ENCODE measurements at places on chromosomes 12 and 14.

- no peak for DNase-seq
These were observed 133.3 kb downstream of the MON2 start for GRCh38 chr12:62599854-62600437.

DNA sequence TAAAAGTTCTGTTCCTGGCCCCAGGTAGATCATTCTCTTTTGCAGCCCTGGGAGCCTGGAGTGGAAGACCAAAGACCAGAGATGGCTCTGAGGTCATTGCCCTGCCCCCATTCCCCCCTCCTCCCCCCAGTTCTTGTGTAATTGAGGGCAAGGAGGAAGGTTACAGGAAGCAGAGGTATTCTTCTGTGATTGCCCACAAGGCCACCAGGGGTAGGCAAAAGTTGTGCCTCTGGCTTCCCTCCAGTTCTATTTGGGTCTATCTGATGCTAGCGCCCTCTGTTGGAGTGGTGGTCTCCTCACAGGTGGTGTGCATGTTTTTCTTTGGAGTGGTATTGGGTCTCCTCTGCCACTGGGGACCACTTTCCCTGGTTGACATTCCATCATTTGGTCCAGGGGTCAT is 41.2 kb upstream of the CRY1 start:
- DNase-seq: no peak

DNA sequence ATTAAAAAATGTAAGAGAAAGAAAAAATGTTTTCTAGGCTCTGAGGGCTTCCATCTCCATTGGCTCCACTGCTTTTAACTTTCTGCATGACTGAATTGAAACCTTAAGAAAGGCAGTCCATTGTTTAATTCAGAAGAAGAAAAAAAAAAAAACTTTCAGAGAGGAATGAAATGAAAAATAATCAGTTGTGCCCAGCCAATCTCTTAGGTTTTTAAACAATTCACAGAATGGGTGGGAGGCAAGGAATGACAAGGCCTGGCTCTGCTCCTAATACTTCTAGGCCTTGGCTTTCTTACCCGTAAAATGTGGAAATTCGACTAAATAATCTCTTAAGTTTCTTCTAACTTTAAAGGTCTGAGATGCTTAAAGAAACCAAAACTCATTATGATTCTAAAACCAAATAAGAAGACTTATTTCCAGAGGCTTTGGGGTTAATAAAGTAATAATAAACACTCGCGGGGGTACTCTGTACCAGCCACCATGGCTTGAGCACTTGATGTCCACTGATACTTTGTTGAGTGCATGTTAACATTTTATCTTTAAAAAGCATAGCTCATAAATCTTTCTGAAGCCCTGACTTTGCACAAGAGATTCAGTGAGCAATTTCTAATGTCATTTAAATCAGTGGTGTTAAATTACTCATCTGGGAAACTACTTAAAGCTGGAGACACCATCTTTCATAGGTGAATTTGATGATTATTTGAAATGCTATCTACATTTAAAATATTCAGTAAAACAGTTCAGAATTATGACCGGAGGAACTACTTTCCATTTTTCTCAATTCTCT is 49.6 kb downstream of the STON2 start:
- DNase-seq: no peak

DNA sequence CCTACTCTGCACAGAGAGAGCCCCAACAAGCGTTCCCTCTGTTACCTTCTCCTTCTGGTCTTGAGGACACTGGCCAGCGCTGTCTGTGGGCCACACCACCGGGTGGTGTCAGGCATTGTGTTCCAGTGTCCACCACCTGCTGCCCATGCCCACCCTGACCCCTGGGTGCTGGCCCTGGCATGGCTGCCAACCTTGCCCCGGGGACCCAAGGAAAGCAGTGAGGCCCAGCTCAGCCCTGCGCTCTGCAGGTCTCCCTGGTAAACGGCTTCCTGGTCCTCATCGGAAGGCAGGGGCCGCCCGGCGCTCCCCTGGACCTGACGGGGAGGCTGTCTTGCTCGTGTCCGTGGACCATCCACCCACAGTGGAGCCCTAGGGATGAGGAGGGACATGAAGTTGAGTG is 21.8 kb upstream of the MEG3 start:
- no peak for DNase-seq

GRCh38 chr14:60618241-60618640 is 31.0 kb downstream of the SIX1 start:
- no peak for DNase-seq

GRCh38 chr12:54216797-54217661 is 28.2 kb upstream of the SMUG1 start:
- DNase-seq: peak; percentile 85

DNA sequence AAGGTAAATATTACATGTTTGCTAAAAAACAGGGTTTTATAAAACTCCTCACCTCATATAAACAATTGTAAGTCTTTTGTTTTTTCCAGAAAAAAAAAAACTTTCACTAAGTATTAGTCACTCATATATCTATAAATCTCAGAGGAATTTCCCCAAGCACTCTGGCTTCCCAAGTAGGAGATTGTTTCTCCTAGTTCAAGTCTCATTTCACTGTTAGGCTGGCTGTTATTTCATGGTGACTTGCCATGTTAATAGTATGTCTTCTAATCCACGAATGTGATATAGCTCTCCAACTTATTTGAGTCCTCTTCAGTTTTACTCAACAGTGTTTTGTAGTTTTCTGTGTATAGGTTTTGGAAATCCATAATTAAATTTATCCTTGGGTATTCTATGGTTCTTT is 61.6 kb downstream of the CAPZA3 start:
- DNase-seq: no peak

DNA sequence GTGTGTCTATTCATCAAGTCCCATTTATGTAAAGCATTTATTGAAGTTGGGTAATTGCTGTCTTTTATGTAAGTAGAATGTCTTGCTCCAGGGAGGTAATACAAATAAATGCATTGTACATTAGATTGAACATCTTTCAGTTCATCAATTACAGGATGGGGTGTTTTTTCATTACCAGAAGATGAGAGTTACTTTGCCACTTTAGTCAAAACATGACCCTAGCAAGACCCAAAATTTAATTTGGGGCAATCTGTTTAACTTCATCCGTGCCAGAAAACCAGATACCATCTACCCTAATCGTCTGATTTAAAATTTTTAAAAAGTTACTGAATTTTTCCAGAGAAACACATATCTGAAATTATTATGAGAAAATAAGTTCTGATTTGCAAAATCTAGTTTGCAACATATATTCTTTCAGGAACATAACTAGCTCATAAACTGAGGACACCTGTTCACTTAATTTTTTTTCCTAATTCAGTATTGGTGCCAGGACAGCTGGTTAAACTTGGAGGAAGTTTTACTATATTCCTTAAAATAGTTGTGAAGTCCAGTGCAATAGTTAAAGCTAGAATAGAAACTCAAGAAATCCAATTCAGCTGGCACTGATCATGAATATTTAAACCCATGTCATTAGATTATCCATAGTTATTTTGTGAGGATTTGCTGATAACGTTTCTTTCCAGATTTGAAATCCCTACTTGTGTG is 114.5 kb downstream of the SRGAP1 start:
- no peak for DNase-seq

GRCh38 chr14:24954037-24954699 is 95.8 kb downstream of the STXBP6 start:
- DNase-seq: no peak

GRCh38 chr14:100578552-100578951 is 8.7 kb downstream of the BEGAIN start:
- DNase-seq: no peak

DNA sequence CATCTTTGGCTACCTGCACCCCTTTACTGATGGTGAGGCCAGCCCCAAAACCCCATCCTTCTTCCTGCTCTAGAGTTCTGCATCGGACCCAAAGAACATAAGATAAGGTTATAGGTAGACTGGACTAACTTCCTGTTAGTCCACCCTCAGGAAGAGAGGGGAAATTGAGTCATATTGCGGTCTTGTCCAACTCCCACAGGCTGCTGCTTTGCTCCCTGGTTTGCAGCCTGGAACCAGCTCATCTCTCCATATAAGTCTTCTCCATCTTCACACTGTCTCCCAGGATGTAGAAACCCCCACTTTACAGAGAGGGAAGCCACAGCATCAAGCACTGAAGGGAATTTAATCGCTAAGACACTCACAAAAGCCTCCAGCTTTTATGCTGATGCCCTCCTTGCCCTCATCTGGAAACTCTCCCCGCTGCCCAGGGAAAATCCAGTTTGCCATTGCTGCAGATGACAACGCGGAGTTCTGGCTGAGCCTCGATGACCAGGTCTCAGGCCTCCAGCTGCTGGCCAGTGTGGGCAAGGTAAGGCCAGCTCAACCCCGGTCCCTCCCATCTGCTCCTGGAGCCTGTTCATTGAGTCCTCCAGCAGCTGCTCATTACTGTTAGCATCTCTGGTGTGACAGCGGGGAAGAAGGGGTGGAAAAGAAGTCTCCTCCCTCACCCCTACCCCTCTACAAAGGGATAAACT is 85.3 kb downstream of the B4GALNT3 start:
- DNase-seq: no peak

- DNase-seq: no peak
These were observed 602.1 kb upstream of the TMEM132C start for GRCh38 chr12:127664901-127665300.

DNA sequence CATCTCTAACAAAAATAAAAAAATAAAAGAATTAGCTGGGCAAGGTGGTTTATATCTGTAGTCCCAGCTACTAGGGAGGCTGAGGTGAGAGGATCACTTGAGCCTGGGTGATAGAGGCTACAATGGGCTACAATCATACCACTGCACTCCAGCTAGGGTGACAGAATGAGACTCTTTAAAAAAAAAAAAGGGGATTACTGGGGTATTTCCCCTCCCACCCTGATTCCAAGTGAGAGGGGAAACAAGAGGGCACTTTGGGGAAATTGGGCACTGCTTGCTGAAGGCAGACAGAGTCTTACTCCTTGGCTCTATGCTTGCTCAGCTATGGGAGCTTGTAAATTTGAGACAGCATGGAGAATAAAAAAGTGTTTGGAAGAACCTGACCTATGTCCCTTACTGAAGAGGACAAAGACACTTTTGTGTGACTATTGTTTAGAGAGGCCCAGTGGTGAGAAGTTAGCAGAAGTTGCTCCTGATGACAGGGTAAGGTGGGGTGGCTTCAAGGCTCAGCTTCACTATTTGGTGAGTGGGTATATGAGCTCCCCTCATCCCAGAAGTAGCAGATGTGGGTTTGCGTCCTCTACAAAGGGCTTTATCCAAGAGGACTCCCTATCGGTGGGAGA is 44.0 kb downstream of the KLRG1 start:
- no peak for DNase-seq

DNA sequence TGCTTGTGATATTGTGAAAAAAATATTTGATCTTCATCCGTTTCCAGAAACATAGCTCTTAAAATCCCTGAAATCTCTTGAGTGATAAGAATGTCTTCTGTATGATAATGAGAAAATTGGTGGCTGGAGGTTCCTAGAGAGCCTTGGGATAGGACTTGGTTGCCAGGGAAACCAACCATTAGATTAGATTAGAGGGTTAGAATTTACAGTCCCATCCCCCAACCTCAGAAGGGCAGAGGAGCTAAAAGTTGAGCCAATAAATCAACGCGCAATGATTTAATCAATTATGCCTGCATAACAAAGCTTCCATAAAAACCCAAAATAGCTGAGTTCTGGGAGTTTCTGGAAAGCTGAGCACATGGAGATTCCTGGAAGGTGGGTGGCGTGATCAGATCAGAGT is 10.6 kb downstream of the SEL1L start:
- no peak for DNase-seq

DNA sequence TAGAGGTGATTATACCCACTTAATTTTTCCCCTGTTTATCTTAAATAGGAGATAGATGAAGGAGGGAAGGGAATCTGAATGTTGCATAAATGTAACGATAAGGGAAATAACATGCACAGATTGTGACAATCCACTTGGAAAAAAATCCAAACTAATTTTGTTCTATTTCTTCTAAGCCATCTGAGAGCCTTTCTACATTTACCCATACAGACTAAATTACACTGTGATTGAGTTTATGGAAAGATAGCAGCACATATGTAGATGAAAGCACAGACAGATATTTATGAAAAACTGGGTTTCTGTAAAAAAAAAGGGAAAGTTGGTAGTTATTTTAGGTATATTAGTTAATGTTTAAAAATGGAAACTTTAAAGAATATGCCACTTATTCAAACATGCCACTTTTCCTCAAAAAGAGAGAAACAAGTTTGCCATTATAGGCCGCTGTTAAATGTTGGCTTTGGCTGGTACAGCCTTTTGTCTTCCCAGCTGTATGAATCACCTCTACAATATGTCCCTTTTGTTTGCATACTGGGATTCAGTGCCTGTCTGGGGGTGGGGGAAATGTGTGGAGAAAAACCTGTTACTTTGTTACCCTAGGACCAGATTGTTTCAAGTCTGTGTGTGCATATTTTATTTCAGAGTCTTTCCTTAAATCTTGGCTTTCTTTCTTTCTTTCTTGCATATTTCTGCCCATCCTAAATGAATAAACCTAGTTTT is 470.2 kb upstream of the LMO3 start:
- DNase-seq: no peak

GRCh38 chr12:2682296-2683251 is 112.2 kb upstream of the FKBP4 start:
- peak; percentile 30 for DNase-seq

DNA sequence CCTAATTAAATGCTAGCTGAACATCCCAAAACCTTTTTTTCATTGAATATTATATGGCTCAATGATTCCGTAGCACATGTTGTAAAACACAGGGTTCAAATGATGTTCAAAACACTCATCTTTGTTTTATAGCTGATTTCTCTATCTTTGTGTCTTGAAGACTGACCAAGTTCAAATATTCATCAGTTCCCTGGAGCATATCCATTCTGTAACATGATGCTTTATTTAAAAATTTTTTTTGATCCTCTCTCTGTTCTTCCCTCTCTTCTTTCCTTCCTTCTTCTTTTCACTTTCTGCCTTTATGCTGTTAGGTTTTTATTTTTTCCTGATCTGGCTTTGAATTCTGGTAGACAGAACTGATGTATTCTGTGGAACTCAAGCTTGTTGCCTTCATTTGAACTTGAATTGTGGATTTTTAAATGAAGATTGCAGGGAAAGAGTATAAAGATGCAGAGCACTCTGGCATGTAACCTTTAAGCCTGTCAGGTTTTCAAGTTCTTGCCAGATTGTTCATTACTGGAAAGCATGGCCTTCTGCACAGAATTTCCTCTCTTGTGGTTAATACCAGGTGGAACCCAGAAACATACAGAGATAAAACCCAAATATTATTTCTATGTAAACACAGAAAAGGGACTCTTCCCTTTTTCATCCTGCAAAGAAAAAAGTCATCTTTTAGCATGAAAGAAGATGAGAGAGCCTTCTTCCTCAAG is 39.5 kb downstream of the PROX2 start:
- DNase-seq: no peak

DNA sequence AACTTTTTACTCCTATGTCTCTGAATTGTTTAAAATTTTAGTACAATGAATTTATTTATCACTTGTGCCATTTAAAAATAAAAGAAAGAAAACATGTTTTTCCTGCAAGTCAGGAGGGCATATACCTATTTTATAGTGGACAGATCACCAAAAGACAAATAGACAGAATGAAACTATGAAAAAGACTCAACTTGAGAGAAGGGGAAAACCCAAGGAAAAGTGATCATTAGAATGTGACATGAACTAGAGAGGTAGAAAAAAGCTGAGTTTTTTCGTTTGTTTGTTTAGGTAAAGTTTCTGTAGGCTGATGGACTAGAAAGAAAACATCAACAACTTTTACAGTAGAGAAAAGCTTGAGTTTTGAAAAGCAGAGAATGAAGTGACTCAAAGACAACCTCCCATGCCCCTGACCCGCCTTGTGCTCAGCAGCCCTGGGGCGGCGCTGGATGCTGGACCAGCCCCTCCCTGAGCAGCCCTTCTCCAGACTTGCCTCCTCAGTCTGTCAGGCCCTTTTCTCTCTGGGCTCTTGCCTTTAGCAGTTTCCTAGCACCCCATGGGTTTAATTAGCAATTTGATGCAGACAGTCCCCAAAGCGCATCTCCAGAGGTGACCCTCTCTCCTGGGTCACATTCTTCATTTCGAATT is 95.1 kb upstream of the ARID2 start:
- no peak for DNase-seq

All from NCI-H460 (cell line).